ENCODE measurements at places on chromosomes 6 and 20.

GRCh38 chr20:50187403-50188051 lies 3.1 kb upstream of the CEBPB start:
- peak; percentile 61 for DNase-seq

GRCh38 chr20:62358171-62359042 lies 8.7 kb downstream of the LAMA5 start:
- DNase-seq: no peak

DNA sequence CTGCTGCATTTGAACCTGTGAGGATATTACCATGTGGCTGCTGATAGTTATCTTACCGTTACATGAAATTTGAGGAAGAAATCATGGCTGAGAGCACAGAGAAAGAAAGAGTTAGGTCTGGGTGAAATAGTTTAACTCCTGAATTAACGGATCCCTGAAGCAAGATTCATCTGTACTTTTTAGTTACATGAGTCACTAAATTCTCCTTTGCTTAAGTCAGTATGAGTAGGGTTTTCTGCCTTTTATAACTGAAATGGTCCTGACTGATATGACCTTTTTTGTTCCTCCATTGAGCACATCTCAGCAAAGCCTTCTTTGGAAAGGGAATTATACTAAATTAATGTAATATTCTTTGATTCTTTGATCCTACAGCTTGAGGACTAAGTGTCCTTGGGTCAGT lies 333.3 kb upstream of the ZFP64 start:
- DNase-seq: no peak

DNA sequence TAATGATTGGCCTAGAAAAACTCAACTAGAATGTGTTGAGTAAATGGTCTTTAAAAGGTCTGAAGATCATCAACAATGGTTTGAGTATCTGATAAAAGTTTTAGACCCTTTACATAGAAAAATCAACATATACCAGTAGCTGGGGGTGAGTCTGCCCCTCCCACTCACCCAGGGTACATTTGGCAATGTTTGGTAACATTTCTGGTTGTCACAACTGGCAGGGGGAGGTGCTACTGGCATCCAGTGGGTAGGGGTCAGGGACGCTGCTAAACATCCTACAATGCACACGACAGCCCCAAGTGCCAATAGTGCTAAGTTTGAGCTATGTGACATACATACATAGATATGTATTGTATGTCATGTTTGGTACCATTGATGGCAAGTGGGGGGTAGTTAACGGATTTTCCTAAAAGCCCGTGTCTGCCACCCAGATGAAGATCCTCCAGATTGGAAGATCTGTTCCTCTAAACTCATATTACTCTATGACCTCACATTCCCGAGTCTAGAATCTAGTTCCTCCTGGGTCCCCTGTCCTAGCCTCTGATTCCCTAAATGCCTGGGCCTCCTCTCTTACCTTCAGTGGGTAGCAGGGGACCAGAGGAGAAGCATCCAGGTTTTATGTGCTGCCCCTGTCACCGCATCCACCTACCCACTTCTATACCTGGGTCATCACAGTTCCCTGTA lies 2.5 kb upstream of the MMP9 start:
- no peak for DNase-seq

DNA sequence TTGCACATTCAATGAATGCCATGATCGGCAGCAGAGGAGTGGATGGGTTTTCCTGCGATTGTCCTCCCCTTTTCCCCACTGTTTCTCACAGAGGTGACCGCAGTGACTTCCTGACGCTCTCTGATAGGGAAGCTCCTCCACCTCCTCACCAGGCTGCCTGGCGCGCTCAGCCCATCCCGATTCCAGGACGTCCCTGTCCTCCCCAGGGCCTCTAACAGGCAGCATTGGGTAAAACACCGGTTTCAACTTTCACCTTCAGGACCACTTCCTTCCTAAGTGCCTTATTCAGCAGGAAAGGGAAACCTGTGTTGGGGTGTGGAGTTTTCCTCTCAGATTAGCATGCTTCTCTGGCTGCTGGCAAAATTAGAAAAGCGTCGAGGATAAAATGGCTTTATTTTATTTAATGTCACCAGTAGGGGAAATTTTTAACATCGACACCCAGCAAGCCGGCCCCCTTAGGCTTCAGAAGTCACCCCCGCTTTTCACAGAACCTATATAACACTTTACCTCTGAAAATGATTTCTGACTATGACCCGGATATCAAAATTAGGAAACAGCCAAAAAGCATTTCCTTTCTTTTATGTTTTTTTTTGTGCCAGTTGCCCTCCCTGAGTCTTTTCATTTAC lies 570.4 kb upstream of the GJE1 start:
- DNase-seq: no peak

GRCh38 chr6:88047510-88048150 lies at the start of gene SPACA1:
Gene SPACA1 (plus strand): TSS chr6:88047841. CDS start chr6:88047906, 65 bp downstream.
- DNase-seq: no peak

GRCh38 chr20:19617256-19617655 lies 140.8 kb upstream of the RIN2 start:
- no peak for DNase-seq

- no peak for DNase-seq
Measured at GRCh38 chr20:52312132-52312729, 120.7 kb upstream of the ZFP64 start.

- DNase-seq: no peak
Measured at GRCh38 chr20:59624401-59624800, 20.1 kb downstream of the PHACTR3 start.

GRCh38 chr6:12147557-12148316 lies 135.6 kb downstream of the HIVEP1 start:
- no peak for DNase-seq

DNA sequence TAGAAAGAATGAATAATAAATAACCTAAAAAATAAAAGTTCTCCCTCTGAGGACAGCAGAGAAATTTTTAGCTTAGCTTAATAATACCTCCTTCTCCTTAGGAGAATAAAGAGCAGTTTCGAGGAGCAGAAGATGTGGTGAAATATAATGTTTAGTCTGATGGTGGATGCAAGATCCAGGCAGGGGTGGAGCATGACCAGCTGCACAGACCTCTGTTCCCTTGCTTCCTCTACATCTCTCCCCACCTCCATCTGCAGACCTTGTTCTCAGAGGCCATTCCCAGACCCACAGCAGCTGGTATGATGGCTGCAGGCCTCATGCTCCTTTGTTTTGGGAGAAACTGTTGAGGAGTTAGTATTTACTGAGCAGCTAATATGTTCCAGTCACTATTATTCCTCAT lies 1.5 kb downstream of the BTN3A2 start:
- DNase-seq: no peak

DNA sequence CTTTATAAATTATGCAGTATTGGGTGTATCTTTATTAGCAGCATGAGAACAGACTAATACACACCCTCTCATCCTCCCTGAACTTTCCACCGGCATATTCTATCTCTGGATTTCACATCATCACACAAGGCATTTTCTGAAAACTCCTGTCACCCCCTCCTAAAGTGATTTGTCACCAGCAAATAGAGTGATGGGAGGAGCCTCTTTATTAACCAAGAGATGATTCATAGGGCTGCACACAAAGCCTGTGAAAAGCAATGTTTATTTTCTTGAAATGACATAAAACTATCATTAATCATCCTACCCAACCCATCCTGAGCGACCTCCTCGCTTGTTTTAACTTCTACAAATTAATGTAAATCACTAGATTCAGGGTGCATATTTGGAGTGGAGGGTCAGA lies 394.7 kb upstream of the SULF2 start:
- no peak for DNase-seq

DNA sequence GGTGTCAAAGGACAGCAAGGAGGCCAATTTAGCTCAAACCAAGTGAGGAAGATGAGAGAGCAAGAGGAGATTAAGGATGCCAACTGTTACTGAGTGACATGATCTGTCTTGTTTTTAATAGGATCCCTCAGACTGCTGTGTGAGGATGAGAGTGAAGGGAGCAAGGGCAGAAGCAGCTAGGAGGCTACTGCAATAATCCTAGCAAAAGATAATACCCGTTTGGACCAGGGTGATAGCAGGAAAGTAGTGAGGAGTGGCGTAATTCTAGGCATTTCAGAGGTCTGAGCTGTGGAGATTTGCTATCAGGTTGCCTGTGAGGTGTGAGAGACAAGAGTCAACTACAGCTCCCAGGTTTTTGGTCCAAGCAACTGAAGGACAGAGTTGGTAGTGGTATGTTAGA lies 14.7 kb downstream of the UBE2V1 start:
- no peak for DNase-seq

DNA sequence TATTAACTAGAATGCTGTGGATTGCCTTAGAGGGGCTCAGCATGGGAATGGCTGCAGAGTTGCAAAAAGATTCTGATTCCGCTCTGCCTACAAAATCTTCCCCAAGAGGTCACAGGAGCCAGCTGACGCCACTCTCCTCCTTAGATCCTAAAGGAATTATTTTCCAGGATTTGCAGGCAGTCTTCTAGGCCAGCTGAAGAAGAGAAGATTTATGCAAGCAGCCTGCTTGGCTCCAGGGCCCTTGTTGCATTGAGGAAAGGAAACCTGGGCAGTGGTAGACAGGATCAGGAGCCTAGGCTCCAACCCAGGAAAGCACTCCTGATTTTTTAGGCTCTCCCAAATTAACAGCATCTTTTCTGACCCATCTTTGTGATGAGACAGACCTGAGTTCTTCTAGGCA lies 245.8 kb downstream of the PKHD1 start:
- DNase-seq: no peak

DNA sequence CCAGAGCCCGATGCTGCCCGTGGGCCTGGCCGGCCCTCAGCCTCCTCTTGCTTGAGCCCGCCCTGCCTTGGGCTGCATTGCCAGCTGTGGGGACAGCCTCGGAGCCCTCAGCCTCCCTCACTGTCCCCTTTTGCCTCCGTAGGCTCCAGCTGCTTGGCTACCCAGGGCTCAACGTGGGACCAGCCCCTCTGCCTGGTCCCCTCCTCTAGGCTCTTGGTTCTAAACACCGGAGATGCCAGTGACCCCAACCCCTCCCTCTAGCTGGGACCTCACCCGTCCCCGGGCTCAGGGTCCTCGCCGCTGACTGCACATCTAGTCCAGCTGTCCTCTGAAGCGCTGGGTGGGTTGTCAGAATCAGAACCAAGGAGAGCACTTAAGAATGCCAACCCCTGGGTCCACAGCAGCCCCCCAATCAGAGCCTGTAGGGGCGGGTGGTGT lies 345.2 kb downstream of the ZFAND3 start:
- DNase-seq: no peak

DNA sequence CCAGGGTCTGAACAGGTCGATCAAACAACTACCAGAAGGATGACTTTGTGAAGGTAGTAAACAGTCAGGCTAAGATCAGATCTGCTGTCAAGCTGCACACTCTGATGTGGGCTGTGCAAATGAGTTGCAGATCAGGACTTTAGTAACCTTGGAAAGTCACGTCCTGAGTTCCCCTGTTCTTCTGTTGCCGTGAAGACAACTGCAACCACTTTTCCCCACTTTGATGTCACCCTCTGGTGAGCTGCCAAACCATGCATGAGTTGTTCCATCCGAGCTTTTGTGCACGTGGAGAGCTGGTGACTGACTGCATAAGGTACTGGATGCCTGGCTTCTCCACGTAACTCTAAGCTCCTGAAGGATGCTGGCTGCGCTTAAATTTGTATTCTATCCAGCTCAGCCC lies 111.0 kb downstream of the CD83 start:
- DNase-seq: no peak

DNA sequence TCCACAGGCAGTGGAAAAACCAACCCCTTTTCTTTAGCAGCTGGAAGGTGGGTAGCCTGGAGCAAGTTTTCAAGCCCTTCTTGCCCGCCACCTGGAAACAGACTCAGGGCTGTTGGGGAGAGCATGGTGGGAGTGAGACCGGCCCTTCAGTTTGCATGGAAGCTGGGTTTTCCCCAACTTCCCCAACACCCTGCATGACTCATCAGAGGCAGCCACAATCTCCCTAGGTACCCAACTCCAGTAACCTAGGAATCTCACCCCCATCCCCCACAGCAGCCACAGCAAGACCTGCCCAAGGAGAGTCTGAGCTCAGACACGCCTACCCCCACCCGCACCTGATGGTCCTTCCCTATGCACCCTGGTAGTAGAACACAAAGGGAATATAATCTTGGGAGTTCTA lies 86.3 kb upstream of the IRAK1BP1 start:
- DNase-seq: no peak

DNA sequence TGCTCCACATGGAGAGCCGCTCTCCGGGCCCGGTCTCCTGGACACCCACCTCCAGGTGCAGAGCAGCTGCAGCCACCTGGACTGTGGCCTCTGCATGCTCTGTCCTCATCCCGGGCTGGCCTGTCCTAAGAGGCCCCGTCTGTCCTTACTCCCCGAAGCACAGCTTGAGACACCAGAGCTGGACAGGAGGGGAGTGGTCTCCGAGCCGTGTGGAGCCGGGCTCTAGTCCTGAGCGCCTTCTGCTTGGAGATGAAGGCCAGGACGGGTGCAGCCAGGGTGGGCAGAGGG lies 6.7 kb upstream of the NTSR1 start:
- no peak for DNase-seq

GRCh38 chr6:108526739-108527174 lies 34.0 kb upstream of the FOXO3 start:
- no peak for DNase-seq

DNA sequence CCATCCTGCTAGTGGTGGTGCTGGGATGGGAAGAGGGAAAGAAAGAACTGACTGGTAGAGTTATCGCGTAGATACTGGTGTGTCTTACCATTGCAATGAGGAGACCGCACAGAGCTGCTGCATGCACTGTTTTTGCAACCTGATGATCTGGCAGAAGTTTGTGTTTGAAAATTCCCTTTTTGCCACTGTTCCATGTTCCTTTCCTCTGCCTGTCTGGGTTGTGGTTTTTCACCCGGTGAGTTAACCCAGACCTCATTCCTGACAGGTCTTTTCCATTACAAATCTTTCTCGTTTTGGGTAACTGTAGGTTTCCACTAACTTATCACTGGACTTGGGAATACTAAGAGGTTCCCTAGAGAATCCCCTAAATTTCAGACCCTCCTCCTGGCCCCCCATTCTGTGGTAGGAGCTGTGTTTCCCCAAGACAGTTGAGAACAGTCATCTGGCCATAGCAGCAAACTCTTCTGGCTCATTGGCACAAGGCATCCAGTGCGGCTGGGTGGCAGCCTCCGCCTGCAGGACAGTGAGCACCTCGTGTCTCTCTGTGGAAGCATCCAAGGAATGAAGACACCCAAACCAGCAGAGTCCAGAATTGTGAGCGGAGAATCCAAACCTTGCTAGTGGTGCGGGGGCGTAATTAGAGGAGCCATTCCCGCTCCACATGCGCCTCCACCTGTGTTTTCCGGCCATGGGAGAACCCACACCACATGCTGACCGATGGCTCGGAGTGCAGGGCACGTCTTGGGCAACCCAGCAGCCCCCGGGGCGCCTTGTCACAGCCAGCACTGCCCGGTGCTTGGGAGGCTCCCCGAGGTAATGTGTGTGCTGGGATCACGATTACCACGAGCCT lies 32.8 kb downstream of the ERMARD start:
- DNase-seq: no peak

- DNase-seq: no peak
Measured at GRCh38 chr20:40666336-40666735, 22.7 kb downstream of the MAFB start.

Measured in brain pericyte (primary cell).